ENCODE measurements at places on chromosomes 4 and X. TPM values are rescaled to one million over a fixed set of nuclear protein-coding genes. Genes with fewer than 3 reads are reported as not detected.

Gene ZNF711
- 0.11 TPM for total RNA-seq

DNA sequence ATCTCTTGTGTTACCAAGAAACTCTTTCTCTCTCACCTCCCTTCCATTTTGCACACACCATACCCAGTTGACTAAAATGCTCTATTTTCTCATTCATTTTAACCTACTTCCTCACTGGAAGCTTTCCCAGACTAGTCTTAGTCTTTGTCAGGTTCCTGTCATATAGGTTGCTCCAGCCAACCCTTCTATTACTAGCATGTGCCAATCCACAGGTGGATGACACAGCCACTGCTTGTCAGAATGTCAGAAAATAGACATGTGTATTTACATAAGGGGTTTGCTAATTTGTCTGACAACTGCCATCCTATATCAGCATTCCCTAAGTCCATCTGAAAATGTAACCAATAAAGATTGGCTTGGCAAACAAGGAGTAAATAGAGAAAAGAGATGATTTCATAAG lies 239.2 kb upstream of the SMIM31 start:
- H3K4me3 ChIP-seq, result no peak overlapping the region
- H3K27ac ChIP-seq, result no peak overlapping the region
- no peaks in the 10 kb centered on the region for H3K36me3 ChIP-seq
- no peaks in the 10 kb centered on the region for H3K27me3 ChIP-seq

DNA sequence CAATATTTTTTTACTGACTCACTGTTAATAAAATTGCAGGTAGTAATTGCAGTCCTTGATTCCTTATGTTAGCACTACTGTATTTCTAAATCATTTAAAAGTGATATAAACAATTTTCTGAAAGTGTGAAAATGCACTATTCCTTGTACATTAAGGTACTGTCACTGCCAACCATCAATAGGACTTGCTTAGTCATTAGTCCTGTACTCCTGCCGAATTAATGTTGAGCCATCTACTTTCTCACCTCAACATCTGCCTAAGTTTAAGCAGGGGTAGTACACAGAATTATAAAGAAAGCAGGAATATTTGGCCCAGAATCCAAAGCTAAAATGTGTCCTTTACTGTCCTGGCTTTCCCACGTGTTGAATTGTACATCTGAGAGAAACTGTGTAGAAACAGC lies 87.0 kb upstream of the TRPC3 start:
- peaks cover 21% of the 10 kb centered on the region for H3K27me3 ChIP-seq
- no peaks in the 10 kb centered on the region for H3K36me3 ChIP-seq
- no peak for DNase-seq
- H3K4me3 ChIP-seq, result no peak overlapping the region

- no peaks in the 10 kb centered on the region for H3K27me3 ChIP-seq
- DNase-seq, result peak; percentile 8
- no peak overlapping the region for H3K4me3 ChIP-seq
- no peaks in the 10 kb centered on the region for H3K36me3 ChIP-seq
Measured at GRCh38 chr4:8647094-8647570, 54.6 kb downstream of the CPZ start.

- H3K27ac ChIP-seq, result no peak overlapping the region
- DNase-seq, result no peak
- no peaks in the 10 kb centered on the region for H3K36me3 ChIP-seq
- no peaks in the 10 kb centered on the region for H3K27me3 ChIP-seq
Measured at GRCh38 chr4:141580523-141580922, 55.9 kb upstream of the IL15 start.

GRCh38 chrX:10042055-10042454 lies 74.9 kb downstream of the CLDN34 start:
- no peaks in the 10 kb centered on the region for H3K27me3 ChIP-seq
- H3K4me1 ChIP-seq, result no peaks in the 10 kb centered on the region
- no peak overlapping the region for H3K27ac ChIP-seq
- no peak for DNase-seq
- no peaks in the 10 kb centered on the region for H3K36me3 ChIP-seq

Gene LINC00632
- total RNA-seq, result 0.31 TPM

GRCh38 chrX:68915778-68916177 lies 87.0 kb downstream of the EFNB1 start:
- H3K27ac ChIP-seq, result no peak overlapping the region
- DNase-seq, result no peak
- no peak overlapping the region for H3K4me3 ChIP-seq

Gene CYBB
- not detected for total RNA-seq

GRCh38 chr4:106287353-106287969 lies 28.5 kb downstream of the TBCK start:
- DNase-seq, result no peak
- H3K36me3 ChIP-seq, result peaks cover 15% of the 10 kb centered on the region
- no peak overlapping the region for H3K4me3 ChIP-seq
- H3K27ac ChIP-seq, result no peak overlapping the region
- no peaks in the 10 kb centered on the region for H3K4me1 ChIP-seq

Gene PABPC5
- not detected for total RNA-seq

- no peak for DNase-seq
- no peaks in the 10 kb centered on the region for H3K27me3 ChIP-seq
- no peak overlapping the region for H3K4me3 ChIP-seq
- H3K27ac ChIP-seq, result no peak overlapping the region
- H3K4me1 ChIP-seq, result no peaks in the 10 kb centered on the region
- H3K36me3 ChIP-seq, result no peaks in the 10 kb centered on the region
Measured at GRCh38 chr4:93409035-93409434, 419.5 kb upstream of the ATOH1 start.

- DNase-seq, result peak; percentile 45
- H3K4me3 ChIP-seq, result peak overlapping the region; percentile 92
- peaks cover 59% of the 10 kb centered on the region for H3K36me3 ChIP-seq
- H3K27me3 ChIP-seq, result no peaks in the 10 kb centered on the region
Measured at GRCh38 chr4:17811078-17811603, 362 bp downstream of the NCAPG start.

Gene PNMA6F
- total RNA-seq, result not detected

DNA sequence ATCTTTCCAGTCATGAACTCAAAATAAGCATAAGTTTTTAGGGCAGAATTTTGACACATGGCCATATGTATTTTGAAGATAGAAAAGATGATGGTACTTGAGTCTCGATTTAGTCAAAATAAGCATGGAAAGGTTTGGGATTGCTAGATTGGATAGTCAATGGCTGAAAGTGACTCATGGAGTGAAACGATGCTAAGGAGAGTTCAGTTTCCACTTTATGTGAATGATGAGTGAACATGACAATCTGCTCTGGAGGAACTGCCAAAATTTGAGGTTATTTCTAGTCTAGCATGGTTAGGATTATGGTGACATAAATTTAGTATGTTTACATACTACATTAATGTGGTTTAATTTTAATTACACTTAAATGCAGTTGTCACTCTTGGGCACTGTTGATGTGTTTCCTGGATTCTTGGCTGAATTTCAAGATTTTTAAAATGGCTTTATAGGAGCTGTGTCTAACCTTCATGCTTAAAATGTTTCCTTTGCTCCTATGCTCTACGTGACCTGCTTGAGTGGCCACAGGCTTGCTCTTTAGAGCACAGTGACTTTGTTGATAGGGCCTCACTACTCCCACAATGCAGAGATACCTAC lies 17.1 kb downstream of the DDX3X start:
- H3K27me3 ChIP-seq, result no peaks in the 10 kb centered on the region
- DNase-seq, result no peak
- H3K4me3 ChIP-seq, result no peak overlapping the region
- peaks cover 50% of the 10 kb centered on the region for H3K36me3 ChIP-seq

DNA sequence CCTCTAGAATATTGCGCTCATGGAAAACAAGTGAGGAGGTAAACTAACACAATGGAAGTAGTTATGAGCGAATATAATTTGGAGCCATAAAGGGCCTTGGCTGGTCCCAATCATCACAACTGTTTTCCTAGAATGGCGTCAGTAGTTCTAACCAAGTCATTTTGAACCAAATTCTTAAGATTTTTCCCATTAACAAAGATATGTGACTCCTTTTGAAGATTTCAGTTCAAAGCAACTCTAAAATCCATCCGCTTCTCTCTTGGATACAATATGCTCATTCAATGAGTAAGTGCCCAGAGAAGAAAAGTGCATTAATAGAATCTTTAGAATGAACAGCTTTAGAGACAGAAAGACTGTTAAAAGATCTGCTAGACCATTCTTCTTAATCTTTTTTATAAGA lies 19.6 kb upstream of the MYOZ2 start:
- no peak overlapping the region for H3K4me3 ChIP-seq
- DNase-seq, result no peak
- no peak overlapping the region for H3K27ac ChIP-seq

GRCh38 chrX:106730401-106730800 lies 3.9 kb downstream of the RNF128 start:
- H3K36me3 ChIP-seq, result no peaks in the 10 kb centered on the region
- H3K4me3 ChIP-seq, result no peak overlapping the region
- no peaks in the 10 kb centered on the region for H3K4me1 ChIP-seq
- DNase-seq, result no peak
- peaks cover 24% of the 10 kb centered on the region for H3K27me3 ChIP-seq

Gene SOX3
- not detected for total RNA-seq

DNA sequence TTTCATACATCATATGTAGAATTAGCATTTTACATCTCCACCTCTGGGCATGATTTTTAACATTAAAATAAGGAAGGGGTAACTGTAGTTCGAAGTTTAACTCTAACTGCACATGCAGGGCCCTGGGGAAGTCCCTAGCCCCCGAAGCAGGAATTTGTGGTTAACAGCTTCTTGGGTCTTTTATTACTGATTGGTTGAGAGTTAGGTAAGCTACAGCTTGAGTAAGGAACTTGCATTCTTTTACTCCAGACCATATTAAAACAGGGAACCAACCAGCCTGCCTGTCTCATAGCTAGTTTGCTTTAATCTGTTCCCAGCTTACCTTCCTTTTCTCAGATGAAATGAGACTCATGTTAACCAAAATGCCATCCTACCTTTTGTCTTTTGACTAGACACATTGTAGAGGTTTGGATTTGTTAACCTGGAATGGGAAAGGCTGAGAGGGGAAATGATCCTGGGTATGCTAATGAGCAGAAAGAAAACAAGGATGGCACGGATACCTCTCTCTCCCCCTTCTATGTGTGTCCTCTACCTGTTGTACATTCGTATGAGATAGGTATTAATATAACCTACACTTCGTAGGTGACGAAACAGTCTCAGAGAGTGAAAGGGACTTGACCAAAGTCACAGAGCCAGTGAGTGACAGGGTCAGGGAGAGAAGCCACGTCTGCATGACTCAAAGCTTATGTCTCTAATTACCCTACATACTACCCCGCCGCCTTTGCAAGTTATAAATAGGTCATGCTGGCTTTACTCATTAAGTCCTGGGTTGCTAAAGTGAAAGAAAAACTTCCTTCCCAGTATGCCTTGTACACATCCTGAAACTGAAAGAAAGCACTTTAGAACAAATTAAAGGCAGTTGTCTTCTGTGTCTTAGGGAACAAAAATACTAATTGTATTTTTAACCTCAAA lies 119.5 kb upstream of the AFF2 start:
- H3K27ac ChIP-seq, result peak overlapping the region; percentile 92
- H3K4me1 ChIP-seq, result peaks cover 29% of the 10 kb centered on the region
- peak overlapping the region; percentile 73 for H3K4me3 ChIP-seq
- H3K36me3 ChIP-seq, result peaks cover 4% of the 10 kb centered on the region
- peak; percentile 58 for DNase-seq

DNA sequence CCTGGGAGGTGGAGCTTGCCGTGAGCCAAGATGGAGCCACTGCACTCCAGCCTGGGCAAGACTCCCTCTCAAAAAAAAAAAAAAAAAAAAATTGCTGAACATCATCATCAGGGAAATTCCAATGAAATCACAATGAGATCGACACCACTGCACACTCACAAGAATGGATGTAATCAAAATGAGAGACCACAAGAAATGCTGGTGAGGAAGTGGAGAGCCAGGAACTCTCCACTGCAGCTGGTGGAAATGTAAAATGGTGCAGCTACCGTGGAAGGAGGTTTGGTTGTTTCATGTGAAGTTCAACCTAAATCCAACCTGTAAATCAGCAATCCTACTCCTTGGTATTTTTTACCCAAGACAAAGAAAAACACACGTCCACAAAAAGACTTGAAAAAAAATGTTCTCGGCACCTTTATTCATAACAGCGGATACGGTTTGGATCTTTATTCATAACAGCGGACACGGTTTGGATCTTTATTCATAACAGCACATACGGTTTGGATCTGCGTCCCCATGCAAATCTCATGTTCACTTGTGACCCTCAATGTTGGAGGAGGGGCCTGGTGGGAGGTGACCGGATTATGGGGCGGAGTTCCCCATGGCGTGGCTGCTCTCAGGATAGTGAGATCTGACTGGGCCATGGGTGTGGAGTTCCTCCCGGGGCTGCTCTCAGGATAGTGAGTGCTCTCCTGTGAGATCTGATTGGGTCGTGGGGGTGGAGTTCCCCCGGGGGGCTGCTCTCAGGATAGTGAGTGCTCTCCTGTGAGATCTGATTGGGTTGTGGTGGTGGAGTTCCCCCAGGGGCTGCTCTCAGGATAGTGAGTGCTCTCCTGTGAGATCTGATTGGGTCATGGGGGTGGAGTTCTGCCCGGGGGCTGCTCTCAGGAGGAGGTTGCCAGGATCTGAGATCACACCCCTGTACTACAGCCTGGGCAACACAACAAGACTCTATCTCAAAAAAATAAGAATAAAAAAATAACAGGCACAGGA lies 7.7 kb downstream of the GAK start:
- H3K4me3 ChIP-seq, result no peak overlapping the region
- no peak for DNase-seq
- H3K36me3 ChIP-seq, result peaks cover 43% of the 10 kb centered on the region
- peak overlapping the region; percentile 51 for H3K27ac ChIP-seq
- H3K27me3 ChIP-seq, result no peaks in the 10 kb centered on the region

Gene LRIT3
- 0.16 TPM for total RNA-seq

DNA sequence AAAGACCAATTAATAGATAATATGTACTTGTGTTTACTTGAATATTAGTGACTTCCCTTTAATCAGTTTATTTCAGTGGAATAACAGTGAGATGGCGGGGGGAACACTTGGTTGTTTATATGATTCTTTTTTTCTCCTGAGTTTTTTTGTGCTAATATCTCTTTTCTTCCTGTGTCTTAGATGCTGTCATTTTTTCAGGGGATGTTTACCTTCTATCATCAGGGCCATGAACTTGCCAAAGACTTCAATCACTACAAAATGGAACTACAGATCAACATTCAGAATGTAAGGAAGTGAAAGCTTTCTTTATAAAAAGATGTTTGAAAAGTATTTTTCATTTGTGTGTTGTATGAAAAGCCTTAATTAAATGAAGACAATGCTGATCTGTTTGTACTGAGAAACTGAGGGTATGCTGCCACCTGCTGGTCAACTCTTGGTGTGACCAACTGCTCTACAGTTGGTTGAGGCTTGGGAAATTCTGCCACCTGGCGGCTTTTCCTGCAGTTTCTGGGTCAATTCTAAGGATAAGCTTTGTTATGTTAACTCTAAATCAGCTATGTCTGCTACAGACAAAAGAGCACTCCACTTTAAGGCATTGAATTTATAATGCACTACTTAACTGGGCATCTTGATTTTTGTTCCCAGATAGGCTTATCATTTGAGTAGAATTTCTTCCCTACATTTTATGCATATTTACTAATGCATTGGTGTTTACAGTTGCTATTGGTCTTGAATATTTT lies 134.8 kb downstream of the ARHGAP10 start:
- peaks cover 3% of the 10 kb centered on the region for H3K4me1 ChIP-seq
- H3K27me3 ChIP-seq, result no peaks in the 10 kb centered on the region
- peak; percentile 96 for DNase-seq
- no peak overlapping the region for H3K27ac ChIP-seq
